ENCODE measurements at places on chromosomes 1 and 21.

DNA sequence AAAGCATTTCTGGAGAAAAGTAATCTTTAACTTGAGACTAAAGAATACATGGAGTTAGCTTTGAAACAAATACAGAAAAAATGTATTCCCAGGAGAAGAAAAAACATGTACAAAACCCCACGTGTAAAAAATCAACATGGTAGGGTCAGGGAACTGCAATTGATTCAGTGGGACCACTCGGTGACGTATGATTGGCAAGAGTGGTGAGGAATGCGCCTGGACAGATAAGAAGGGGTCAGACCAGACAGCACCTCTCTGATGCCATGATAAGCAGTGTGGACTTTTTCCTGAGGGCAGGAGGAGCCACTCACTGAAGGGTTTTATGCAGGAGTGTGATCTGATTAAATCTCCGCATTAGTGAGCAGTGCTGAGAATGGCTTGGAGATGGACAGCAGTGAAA is 142.5 kb downstream of the DAB1 start:
- DNase-seq, result no peak

GRCh38 chr1:192802406-192802805 is 6.4 kb upstream of the RGS2 start:
- DNase-seq, result no peak

DNA sequence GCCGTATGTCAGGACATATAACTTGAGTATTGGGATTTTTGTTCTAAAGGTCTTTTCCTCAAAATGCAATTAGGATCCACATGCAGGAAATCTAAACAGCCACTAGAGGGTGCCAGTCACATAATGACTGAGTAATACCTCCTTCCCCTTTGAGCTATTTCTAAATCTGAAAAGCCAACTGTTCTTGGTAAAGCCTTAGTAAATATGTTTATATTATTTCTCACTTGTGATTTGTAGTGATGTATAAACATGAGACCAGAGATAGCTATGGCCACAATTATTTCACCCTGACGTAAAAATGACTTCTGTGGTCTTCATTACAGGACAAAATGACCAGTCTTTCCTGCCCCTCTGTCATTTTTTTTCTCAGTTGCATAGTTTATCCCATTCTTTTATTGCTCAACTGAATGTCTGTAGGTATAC is 41.0 kb upstream of the DR1 start:
- DNase-seq, result peak; percentile 33

DNA sequence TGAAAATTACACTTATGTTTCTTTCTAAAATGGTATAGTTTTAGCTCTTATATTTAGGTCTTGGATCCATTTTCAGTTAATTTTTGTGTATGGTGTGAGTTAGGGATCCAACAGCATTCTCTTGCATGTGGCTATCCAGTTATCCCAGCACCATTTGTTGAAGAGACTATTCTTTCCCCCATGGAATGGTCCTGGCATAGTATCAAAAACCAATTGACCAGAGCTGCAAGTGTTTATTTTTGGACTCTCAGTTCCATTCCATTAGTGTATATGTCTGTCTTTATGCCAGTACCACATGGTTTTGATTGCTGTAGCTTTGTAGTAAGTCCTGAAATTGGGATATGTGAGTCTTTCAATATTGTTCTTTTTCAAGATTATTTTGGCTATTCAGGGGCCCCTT is 14.3 kb downstream of the TTLL10 start:
- no peak for DNase-seq

- no peak for DNase-seq
Measured at GRCh38 chr1:178376008-178376407, 120.8 kb downstream of the CLEC20A start.

GRCh38 chr1:11059155-11059967 is 457 bp downstream of the SRM start:
- no peak for DNase-seq

- DNase-seq, result no peak
Measured at GRCh38 chr1:4660917-4661594, 6.6 kb downstream of the AJAP1 start.

- DNase-seq, result no peak
Measured at GRCh38 chr1:227223171-227223806, 95.0 kb downstream of the CDC42BPA start.

GRCh38 chr1:25109531-25109951 is 122.8 kb downstream of the SYF2 start:
- DNase-seq, result no peak

- no peak for DNase-seq
Measured at GRCh38 chr1:236808564-236809130, 13.6 kb downstream of the MTR start.

GRCh38 chr1:51969038-51969705 is 21.3 kb downstream of the RAB3B start:
- DNase-seq, result no peak

DNA sequence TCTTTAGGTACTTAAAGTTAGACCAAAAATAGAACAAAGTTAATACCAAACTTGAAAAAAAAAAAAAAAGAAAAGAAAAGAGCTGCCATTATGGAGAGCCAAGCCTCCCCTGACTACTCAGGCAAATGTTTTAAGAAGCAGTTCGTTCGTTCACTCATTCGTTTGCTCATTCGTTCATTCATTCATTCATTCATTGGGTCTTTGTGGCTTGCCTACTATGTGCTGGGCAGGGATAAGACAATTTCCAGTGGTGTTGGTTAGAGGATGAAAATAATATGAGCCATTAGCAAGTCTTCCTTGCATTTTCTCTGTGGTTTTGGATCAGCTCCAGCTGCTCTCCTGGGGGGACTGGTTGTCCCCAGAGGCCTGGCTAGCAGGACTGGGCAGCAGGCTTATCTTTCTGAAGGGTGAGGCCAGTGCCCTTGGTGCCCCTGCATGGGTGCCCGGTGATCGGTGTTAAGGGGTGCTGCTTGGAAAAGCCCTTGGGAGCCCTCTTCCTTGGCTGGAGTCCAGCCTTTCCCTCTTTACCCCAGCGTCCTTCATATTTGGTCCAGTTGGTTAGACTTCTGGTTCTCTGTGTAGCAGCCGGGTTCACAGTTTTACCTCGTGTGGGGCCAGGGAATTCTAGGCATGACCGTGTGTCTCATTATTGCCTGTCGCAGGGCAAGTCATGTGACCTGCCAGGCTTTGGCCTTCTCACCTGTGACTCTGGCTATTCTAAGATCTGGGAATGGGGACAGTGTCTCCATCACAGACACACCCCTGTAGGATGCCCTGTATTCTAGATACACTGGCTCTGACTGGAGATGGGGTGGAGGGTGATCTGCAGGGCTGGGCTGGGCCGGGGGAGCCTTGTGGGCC is 32.8 kb downstream of the LHX4 start:
- DNase-seq, result no peak

DNA sequence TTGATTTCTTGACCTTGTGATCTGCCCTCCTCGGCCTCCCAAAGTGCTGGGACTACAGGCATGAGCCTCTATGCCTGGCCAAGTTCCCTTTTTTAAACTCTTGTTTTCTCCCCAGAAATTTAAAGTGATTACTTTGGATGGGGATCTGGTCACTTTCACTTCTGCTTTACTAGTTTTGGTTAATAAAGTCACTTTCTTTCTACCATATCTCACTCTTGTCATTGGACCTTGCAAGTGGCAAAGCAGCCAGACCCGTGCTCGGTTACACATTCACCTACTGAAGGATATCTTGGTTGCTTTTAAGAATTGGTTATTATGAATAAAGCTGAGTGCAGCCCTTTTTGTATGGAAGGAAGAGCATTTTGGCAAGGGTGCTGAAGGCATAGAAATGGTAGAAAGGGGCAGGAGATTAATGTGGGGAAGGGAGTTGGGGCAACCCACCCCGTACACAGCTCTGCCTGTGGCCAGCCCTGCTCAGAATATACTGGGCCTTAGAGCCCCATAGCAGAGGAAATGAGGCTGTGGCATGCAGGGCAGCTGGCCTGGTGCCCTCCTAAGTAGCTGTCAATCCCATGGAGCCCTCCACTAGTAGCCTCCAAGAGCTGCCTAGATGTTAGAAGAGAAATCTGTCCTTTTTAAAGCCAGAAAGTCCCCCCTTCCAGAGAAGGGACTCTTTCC is 40.7 kb downstream of the CD2 start:
- DNase-seq, result no peak

DNA sequence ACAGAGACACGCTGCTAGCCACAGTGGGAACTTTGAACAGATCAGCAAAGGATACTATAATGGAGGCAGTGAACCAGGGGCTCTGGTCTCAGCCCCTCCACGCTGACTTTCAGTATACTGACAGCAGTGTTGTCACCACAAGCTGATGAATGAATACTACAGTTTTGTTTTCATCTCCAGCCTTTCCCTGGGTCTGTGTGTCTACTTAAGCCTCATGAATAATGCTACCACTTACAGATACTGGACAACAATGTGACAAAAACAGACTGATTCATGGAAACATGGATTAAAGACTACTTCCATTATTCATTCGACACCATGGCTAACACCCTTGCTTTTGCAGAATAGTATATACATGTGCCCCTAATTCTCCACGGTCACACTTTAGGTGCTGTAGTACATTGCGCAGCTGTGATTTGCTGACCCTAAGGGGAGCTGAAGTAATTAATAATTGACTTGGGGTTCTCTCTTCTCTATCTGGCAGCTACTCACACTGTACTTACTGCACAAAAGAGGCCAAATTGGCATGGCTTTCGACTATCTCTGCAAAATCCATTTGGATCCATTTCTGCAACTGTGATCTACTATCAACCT is 203.2 kb upstream of the LYPLAL1 start:
- no peak for DNase-seq

DNA sequence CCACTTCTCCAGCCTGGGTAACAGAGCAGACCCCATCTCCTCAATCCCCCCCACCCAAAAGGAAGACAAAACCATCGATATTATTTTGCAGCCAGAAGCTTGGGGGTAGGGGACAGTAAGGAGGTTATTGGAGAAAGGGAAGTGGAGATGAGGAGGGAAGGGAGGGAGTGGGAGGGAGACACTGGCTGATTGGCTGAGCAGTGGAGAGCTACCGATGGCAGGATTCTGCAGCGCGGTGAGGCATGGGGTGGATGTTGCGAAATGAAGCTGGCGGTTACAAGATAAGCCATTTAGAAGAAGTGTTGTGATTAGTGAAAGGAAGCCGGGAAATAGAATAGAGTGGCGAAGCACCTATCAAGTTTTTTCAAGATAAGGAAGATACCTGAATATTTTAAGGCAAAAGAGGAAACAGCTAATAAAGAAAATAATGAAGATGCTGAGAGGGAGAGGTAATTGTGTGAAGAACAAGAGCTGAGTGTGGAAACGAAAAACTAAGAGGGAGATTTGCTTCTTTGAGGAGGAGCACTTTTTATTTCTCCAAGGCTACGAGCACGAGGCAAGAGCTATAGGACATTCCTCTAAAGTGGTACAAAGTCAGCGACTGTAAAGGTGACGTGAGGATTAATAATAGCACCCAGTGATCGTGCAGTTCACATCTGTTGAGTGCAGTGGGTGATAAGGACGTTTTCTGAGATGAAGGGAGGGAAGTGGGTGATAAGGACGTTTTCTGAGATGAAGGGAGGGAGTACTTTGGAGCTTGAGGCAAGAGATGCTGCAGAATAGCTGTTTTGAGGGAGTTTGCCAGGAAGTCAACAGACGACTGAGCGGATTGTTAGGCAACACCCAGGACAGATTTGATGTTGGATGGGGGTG is 103.2 kb upstream of the KIF26B start:
- DNase-seq, result no peak

DNA sequence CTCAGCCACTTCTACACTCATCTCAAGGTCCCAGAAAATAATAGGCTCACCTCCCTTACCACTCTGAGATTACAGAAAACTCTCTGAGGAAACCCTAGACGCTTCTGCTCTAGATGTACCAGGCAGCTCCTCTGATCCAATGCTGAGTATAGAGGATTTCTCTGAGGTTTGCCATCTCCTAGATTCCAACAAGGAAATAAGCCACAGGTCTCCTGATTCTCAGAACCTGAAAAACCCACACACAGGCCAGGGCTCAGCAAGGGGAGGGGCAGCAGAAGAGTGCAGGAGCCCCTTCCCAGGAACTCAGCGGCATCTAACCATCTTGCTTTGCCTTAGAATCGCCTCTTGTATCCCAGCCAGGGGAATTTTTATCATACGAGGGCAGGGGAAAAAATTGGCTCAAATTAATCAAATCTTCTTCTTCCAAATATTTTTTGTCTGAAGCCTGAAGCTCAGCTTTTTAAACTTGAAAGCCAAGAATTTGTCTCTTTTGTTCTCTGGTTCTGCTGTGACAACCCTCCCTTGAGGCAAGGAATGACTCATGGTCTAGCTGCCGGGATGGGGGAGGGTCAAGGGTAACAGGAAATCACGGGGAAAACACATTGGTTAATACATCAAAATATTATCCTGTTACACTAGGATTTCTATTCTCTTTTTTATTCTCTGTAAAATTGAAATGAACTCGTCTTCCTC is 30.8 kb downstream of the GORAB start:
- no peak for DNase-seq

DNA sequence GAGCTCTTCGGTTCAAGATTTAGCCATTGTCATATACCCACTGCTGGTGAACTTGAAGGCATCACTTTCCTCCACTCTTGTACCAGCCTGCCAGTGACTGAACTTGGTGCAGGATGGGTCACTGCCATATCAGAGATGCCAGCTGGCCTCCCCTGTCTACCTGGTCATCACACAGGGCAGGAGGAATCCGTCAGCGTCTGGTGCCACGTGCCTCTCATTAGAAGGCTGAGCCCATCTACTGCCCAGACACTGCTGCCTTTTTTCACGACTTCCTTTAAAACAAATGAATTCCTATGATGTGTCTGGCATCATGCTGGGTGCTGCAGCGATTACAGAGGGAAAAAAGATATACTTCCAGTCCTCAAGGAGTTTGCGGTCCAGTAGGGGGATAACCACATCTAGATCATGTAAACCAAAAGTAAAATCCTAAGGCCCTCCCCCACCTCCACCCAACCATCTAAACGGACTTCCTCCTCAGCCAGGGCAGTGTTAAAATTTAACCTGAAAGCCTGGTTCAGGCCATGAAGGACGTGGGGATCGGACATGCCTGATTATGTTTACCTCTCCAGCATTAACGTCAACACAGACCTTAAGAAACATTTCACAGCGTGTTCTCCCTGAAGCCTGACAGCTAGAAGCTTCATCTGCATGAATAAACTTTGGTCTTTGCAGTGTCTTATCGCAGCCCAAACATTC is 29.2 kb upstream of the PDE9A start:
- DNase-seq, result no peak

- no peak for DNase-seq
Measured at GRCh38 chr1:195754303-195754702, 853.9 kb downstream of the KCNT2 start.

DNA sequence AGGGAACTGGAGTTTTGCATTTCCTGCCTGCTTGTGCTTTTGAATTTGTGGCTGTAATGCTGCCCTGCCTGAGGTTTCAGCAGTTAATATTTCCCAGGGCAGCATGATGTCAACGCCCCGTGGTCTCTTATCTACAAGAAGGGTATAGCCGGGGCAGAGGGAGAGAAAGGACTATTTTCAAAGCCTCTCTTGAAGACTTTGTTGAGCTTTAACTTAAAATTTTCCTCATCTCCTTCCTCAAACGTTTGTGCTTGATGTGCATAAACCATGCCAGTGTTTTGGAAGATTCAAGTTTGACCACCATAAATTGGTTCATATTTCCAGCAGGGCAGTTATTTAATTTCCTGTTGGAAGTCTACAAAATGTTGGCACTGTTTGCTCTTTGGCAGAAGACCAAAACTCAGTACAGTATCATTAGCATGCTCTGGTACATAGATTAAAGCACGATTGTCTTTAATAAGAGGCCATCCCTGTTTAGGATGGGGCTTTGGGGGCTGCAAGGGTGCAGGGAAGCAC is 43.4 kb downstream of the ROR1 start:
- DNase-seq, result no peak

GRCh38 chr1:14961661-14962267 is 191.8 kb upstream of the TMEM51 start:
- no peak for DNase-seq
